ENCODE measurements at places on chromosomes 1 and 21. TPM values are rescaled to one million over a fixed set of nuclear protein-coding genes. Genes with fewer than 3 reads are reported as not detected.
A peak's percentile ranks its signal among the peaks of the same experiment; 100 is the strongest.

- peaks cover 22% of the 10 kb centered on the region for H3K4me1 ChIP-seq
- no peak for DNase-seq
- no peak overlapping the region for H3K27ac ChIP-seq
- peaks cover 56% of the 10 kb centered on the region for H3K27me3 ChIP-seq
Measured at GRCh38 chr1:165395478-165395877, 39.0 kb upstream of the LMX1A start.

DNA sequence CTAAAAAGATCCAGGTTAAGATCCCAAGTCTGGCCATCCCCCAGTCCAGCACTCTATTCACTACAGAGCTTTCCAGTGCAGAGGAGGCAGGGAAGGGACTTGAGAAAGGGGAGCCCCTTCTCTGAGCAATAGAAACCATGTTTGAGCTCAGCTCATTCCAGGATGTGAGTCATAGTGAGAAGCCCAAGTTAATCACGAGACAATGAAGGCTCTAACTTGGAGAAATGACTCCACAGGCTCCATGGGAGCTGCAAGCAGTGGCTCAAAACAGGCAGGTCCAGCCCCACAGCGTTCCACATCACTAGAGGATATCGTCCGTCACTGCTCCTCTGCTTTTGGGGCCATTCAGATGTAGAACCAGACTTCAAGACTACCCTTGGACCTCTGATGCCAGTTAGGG, 59.1 kb downstream of the CAMK2N1 start:
- H3K27me3 ChIP-seq: peaks cover 18% of the 10 kb centered on the region
- H3K36me3 ChIP-seq: no peaks in the 10 kb centered on the region
- DNase-seq: peak; percentile 35
- peaks cover 8% of the 10 kb centered on the region for H3K4me1 ChIP-seq
- no peak overlapping the region for H3K27ac ChIP-seq

DNA sequence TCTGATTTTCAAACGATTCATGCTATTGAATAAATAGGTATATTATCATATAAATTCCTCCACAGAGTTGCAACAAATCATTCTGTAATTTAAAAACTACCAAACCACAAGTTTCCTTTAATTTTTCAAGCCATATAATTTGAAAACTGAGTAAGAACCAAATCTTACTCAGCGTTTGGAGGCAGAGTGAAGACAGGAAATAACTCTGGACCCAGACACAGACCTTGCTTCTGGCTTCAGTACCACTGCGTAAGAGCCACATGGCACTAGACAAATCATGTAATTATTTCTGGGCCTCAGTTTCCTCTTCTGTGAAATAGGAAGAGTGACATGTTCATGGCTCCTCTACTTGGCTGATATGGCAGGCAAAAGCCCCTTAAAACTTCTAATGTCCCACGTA, 82.4 kb downstream of the SMYD2 start:
- DNase-seq: no peak
- no peak overlapping the region for H3K4me3 ChIP-seq
- peaks cover 4% of the 10 kb centered on the region for H3K4me1 ChIP-seq
- H3K36me3 ChIP-seq: no peaks in the 10 kb centered on the region

DNA sequence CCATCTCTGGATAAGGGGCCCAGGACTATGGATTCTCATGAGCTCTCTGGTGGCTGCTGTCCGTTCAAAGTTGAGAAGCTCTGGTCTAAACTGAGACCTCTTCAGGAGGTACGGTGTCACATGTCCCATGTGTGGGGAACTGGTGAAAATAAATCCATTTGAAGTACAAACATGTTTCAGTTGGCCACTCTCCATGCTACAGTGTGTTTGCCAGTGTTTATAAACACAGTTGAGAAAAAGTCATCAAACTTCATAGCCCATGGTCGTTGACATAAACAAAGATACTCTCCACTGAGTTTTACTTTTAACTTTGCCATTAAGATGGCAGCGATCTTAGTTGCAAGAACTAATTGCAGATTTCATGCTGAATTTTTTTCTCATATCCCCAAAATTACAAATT, 72.8 kb downstream of the PSMG1 start:
- no peak overlapping the region for H3K27ac ChIP-seq
- H3K27me3 ChIP-seq: no peaks in the 10 kb centered on the region
- H3K4me3 ChIP-seq: no peak overlapping the region

Gene PATJ
- 16.0 TPM for total RNA-seq

Gene TMCC2
- 9.8 TPM for total RNA-seq

Data from activated CD4-positive, alpha-beta memory T cell treated with anti-CD3 and anti-CD28 coated beads for 36 hours (primary cell).